ENCODE measurements at places on chromosomes 4 and X. TPM values are rescaled to one million over a fixed set of nuclear protein-coding genes. Genes with fewer than 3 reads are reported as not detected.

Gene ARHGEF38
- not detected for polyA plus RNA-seq

Gene NAP1L3
- polyA plus RNA-seq, result 98.2 TPM

Gene FDCSP
- polyA plus RNA-seq, result not detected

Gene HMX1
- polyA plus RNA-seq, result not detected

Gene RPS6KA6
- 3.7 TPM for polyA plus RNA-seq

All from Purkinje cell (primary cell).